ENCODE measurements at places on chromosomes 12 and 14.

DNA sequence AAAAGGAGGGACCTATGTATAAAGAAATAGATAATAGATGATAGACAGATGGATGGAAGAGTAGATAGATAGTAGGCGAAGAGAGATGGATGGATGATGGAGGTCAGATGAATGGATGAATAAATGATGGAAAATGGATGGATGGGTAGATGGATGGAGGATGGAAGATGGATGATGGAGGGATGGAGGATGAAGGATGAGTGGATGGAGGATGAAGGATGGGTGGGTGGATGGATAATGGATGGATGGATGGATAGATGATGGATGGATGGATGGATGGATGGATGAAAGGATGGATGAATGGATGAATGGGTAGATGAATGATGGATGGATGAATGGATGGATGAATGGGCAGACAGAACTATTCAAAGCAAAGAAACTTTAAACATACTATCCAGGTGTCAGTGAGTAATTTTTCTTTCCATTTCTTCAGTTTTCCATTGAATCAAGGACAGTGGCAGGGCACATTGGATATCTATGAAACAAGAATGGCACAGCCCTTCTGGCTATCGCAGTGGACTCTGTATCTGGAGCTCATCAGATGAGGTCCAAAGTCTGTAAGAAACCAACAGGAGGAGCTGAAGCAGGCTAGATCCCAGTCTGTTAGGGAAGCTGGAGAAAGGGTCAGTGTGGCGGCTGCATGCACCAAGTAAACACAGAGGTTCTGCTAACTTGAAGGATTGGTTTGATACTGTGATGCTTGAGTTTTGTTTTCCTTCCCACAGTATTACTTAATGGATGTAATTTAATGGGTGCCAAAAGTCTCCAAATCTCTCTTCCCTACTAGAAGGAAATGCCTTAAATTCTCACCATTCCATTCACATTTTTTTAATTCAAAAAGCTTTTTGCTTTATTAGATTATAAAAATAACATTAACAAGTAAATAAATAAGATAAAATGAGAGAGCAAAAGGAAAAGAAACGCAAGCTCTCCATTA is 18.1 kb upstream of the MED13L start:
- DNase-seq: no peak

DNA sequence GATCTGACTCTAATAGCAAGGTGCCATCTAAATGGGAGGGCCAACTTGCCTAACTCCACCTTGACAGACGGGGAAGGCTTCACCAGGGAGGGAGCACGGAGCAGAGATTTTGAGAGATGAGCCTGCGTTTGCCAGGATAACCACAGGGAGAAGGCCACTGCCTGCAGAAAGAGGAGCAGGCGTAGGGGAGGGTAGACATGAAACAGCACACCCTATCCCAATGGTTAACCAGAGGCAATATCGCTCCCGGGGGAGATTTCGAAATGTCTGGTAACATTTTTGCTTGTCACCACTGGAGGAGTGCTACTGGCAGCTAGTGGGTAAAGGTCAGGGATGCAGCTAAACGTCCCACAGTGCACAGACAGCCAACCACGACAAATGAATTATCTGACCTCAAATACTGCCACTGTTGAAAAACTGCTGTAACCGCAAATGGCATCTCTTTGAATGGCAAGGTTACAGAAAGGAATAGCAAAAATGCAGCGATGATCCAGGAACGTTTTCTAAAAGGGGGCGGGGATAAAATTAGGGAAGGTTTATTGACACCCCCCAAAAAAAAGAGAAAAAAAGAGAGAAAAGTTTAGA is 126.0 kb upstream of the ATF7IP start:
- no peak for DNase-seq

DNA sequence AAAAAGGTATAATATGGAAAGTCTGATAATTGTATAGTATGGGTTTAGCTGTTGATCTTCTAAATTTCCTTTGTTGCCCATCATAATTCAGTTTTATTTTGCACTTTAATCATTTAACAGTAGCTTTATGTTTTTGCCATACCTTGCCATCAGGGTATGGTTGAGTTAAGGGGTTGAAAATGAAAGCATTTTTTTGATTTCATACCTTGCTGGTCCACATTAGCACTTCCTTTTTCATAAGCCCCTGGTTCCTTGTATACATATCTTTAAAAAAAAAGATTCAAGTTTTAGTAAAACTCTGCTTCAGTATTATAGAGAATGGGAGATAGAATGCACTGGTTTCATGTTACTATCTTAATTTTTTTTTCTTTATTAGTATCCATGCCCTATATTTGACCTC is 71.1 kb downstream of the MIPOL1 start:
- DNase-seq: no peak

DNA sequence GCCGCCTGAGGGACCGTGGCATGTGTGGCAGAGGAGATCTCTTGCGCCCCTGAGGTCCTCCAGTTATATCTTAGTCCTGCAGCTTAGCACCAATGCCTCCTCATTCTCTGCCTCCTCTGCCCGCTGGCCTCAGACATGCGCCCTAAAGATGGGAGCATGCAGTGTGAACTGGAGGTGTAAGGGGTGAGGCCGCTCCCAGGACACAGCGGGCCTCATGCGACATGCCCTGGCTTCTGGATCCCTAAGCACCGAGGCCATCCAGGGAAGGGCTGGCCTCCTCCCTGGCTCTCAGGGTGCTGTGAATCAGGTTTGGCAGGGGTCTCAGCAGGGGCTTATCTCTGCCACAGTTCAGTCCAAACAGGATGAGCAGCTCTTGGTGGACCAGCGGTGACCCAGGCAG is 86.9 kb downstream of the CACNA1C start:
- no peak for DNase-seq

DNA sequence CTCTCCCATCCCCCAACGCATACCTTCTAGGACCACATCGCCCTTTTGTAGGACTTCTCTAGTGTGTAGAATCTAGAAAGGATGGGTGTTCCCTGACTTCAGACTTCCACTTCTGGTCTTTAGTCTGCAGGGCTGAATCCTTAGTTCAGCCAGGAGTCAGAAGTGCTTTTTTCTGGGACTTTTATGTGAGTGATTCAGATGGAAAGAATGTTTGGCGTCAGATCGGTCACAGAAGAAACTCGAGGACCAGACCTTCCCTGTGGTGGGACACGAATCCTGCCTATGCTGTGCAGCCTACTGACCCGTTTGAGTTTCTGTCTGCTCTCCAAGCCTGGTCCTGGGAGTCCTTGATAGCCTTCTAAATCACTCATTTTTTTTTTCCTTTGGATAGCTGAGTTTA is 165.4 kb upstream of the SSTR1 start:
- DNase-seq: no peak

- no peak for DNase-seq
These were observed 327.9 kb downstream of the C12orf75 start for GRCh38 chr12:105658389-105658788.

GRCh38 chr12:132147423-132148367 is 3.4 kb downstream of the NOC4L start:
- no peak for DNase-seq

GRCh38 chr12:102043928-102044327 is 17.9 kb downstream of the WASHC3 start:
- DNase-seq: no peak

- DNase-seq: no peak
These were observed 26.1 kb downstream of the SGPP1 start for GRCh38 chr14:63701606-63702299.

- no peak for DNase-seq
These were observed 29.1 kb upstream of the SLC38A2 start for GRCh38 chr12:46401662-46402061.

DNA sequence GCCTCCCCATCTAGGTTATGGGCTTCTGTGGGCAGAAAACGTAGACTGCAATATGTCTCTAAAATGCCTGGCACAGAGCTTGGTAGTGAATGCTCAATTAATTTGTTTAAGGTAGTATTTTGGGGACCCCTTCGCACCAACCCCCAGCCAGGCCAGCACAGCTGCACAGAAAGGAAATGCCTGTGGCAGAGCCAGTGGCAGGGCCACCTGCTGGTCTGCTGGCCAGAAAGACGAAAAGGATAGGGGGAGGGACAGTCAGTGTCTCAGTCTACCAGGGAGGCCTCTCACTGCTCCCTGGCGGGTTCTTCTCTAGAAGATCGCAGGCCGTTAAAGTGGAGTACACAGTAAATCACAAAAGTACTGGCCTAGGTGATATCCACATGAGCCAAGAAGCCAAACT is 3.5 kb downstream of the RAB15 start:
- no peak for DNase-seq

DNA sequence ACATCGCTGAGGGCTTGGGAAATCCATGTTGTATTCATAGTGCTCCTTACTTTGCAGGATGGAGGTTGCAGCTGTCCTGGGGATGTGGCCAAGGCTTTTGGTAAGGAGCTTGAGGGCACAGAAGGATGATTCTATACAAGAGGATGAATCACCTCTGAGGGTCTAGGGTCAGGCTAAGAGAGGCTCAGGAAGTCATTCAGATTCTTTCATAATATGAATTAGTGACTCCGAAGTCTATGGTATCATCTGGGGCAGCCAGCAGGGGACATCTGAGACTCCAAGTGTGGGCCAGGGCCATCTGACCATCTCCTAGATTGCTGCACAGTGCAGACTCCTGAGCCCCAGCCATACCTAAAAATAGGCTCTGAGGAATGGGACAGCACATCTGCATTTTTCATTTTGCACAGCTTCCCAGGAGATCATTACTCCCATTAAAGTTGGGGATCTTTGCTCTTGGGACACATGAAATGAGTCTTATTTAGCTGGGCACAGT is 4.8 kb downstream of the GMPR2 start:
- DNase-seq: no peak

- peak; percentile 78 for DNase-seq
These were observed at the start of gene RNF10 for GRCh38 chr12:120534203-120534702. RNF10 (plus strand) TSS chr12:120534356; CDS start chr12:120534812, 456 bp downstream.

DNA sequence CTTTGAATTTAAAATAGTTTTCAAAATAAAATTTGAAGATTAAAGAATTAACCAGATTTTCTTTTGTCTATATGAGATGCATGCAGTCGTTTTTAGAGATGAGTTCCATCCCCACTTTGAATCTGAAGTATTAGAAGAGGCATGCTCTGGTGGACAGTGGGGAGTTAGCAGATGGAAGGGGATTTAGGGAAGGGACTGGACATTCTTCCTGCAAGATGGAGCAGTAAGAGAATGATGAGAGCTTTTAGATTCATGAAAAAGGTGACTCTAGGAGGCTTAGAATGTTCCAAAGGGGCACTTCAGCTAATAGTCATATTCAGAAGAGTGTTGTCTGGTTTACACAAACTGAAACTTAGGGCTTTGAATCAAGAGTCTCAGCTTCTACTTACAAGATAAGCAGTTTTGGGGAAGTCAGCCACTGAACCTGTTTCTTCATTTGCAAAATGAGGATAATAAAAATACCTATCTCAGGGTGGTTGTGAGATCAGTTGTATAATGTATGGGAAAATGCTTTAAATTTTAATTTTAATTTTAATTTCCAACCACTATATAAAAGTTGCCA is 3.7 kb downstream of the ZBTB1 start:
- no peak for DNase-seq

DNA sequence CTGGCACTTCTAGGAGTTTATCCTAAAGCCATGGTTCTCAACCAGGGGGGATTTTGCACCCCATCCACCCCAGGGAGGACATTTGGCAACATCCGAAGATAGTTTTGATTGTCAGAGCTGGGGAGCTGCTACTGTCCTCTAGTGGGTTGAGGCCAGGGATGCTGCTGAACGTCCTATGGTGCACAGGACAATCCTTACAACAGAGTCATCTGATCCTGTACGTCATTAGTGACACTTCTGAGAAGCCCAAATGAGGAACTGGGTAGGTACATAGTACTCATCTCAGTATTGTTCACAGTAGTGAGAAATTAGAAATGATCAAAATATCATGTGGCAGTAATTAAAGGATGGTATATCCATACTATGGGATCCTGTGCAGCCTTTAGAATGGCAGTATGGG is 185.1 kb downstream of the CHST11 start:
- DNase-seq: no peak

GRCh38 chr12:51871918-51872688 is 15.8 kb upstream of the ANKRD33 start:
- DNase-seq: no peak
